Mesothelial cell of epicardium (in vitro differentiated cells): ENCODE measurements at places on chromosomes 3 and 15. TPM values are rescaled to one million over a fixed set of nuclear protein-coding genes. Genes with fewer than 3 reads are reported as not detected.

- no peak for DNase-seq
Observed at GRCh38 chr15:76172782-76173181, 113.0 kb downstream of the TMEM266 start.

DNA sequence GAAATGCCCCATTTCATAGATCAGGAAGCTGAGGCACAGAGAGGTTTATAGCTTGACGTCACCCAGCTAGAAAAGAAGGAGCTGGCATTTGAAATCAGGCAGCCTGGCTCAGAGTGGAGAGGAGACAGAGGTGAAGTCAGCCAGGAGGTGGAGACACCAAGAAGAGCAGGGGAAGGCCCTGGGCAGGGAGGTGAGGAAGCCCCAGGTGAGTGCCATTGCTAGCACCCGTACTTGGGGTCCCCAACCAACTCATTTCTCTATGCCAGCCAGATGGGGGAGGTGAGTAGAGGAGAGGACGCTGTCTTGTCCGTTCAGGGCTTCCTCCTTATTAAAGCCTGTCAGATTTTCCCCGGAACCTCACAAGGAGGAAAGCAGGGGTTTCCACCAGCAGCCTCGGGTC is 149.6 kb upstream of the TLE3 start:
- no peak for DNase-seq

- no peak for DNase-seq
Observed at GRCh38 chr15:69997813-69998212, 99.9 kb downstream of the TLE3 start.

DNA sequence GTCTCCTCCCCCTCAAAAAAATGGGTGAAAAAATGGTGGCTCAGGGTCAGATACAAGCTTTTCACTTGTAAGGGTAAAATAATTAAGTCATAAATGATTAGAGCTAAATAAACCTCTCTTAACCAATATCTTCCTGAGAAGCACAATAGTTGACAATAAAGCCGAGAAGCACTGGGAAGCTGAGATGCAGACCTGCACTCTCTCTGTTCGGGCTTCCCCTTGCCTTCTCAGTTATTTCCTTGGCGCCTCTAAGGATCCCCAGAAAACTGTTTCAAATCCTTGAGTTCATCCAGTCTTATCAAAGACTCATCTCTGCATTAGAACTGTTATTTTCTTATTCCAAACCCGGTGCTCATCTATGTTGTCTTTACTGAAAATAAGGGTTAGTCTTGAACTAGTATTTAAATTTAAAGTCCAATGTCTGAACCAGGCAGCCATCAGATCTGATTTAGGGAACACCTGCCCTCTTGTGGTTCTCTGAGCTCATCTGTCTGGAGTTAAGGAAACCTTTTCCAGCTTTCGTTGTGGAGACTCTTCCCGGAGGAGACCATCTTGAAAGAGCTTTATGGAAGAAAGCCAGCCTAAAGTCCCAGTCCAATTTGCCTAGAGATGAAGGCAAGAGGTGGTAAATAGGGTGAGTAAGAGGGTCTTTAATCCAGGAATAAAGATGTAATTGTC is 256.4 kb upstream of the MCTP2 start:
- no peak for DNase-seq

DNA sequence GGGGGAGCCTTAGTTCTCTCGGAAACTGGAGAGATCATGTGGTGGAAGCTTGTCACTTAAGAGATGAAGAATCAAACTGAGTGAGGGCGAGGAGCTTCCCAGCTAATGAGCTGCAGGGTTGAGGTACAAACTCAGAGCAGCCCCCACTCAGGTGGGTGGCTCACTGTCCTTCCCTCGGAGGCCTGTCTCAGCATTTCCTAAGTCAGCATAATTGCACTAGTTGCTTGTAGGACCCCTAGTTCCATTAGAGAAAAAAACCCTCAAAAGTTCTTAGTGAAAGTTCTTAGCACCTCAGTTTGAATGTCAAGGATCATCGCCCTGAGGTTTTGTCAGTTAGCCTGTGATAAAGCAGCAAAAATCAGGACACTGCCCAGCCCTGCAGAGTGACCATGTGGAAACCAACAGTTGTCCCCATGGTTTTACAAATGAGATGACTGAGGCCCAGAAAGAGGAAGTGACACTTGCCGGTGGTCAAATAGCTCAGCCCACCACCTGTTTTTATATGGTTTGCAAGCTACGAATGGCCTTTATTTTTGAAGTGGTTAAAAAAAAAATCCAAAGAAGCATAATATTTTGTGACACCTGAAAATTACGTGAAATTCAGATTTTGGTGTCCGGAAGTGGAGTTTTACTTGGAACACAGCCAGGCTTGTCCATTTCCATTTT is 11.9 kb downstream of the SMAD6 start:
- no peak for DNase-seq

DNA sequence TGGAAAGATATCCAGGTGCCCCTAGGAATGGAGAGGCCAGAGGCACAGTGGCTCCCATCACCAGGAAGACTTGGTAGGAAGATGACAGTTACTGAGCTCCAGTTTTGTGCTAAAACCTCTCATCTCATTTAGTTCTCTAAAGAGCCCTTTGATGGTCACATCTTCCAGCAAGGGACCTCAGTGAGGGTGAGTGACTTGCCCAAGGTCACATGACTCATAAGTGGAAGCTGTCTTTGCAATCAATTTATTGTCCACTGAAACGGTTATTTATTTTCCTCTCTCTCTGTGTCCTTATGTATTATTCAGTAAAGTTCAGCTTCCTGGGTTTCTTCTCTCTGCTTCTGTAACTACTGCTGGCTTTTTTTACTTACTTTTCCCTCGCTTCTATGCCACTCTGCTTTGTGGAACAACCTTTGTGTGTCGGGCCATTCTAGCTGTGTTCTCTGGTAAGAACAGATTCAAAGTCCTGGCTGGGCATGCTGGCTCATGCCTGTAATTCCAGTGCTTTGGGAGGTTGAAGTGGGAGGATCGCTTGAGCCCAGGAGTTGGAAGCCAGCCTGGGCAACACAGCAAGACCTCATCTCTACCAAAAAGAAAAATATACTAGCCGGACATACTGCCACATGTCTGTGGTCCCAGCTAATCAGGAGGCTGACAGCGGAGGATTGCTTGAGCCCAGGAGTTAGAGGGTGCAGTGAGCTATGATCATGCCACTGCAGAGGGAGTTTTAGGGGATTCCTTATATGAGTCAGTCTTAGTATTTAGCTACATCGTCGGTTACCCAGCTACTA is 55.9 kb downstream of the PDIA5 start:
- DNase-seq: no peak

LRRC31 gene
- total RNA-seq: not detected in 3 replicates

GRM2 gene
- 0.66 to 1.0 TPM (median 0.98 TPM) in 3 replicates for total RNA-seq

LRRC15 gene
- 0.05 TPM in 1 of 3 replicates, not detected in the others for total RNA-seq

P2RY13 gene
- not detected in 3 replicates for total RNA-seq

SFMBT1 gene
- 4.1 to 5.4 TPM (median 4.4 TPM) in 3 replicates for total RNA-seq

DPPA4 gene
- 86.2 to 89.3 TPM (median 87.7 TPM) in 3 replicates for total RNA-seq
